ENCODE measurements at places on chromosomes 3 and 15.

DNA sequence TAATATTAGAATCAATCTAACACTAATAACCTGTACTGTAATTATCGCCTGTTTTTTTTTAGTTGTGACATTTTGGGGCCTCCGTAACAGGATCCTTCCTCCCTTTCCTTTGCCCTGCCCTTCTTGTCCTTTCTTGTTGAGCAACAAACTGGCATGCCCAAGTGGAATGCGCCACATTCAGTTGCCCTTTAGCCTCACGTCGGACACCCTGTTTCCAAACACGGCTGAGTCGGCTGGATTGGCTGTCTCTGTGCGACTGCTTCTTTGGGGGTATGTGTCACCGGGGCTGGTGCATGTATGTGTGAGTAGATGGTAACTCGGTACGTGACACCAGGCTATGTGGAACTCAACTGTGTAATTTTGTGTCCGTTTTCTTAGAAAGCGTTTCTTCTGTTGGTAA, 24.1 kb downstream of the TRAK1 start:
- DNase-seq: no peak

DNA sequence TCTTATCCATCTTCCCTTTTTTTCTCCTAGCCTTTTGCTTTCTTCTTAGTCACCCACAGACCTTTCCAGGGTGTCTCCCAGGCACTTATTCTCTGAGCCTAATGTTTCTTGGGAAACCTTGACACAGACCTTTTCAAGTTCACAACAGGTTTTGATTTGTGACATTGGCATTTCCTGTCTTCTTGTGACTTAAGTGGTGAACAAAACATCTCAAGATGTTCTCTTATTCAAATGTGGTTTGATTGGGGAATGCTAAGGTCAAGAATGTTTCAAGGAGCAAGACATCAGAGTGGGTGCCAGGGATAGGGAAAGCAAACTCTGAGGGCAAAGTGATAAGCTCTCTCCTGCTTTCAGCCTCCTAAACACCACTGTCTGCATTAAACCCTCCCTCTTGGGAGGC, 68.2 kb upstream of the GSK3B start:
- DNase-seq: peak; percentile 95

DNA sequence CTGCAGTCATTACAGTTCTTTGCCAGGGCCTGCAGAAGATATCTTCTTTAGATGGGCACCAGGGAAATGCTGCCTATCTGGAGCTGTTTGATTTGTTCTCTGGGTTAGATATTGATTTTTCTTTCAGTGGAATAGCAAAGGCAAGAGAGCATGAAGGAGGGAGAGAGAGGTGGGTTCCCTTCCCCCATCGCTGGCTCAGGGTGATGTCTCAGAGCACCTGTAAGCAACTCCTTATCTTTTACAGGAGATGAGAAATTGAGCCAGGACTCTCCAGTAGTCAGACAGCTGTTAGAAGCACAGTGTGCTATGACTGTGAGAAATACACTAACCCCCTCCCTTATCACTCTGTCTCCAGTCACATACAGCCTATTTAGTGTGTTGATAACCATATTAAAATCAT, 89.3 kb upstream of the SLC24A5 start:
- DNase-seq: no peak

DNA sequence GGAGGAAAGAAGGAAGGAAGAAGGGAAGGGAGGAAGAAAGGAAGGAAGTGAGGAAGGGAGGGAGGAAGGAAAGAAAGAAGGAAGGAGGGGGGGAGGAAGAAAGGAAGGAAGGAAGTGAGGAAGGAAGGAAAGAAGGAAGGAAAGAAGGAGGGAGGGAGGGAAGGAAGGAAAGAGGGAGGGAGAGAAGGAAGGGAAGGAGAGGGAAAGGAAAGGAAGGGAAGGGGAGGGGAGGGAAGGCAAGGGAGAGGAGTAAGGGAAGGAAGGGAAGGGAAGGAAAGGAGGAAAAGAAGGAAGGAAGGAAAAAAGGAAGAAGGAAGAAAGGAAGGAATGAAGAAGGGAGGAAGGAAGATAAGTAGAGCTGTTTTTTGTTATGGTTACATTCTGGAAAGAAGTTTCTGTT, 141.2 kb downstream of the LRRC3B start:
- DNase-seq: no peak

GRCh38 chr15:79496838-79497237, 64.7 kb downstream of the MINAR1 start:
- no peak for DNase-seq

GRCh38 chr3:156148345-156148945, 28.1 kb downstream of the KCNAB1 start:
- no peak for DNase-seq

- DNase-seq: peak; percentile 81
These were observed 90.5 kb downstream of the LPP start for GRCh38 chr3:188244395-188244861.

GRCh38 chr3:160768031-160768430, 12.0 kb downstream of the PPM1L start:
- DNase-seq: no peak

DNA sequence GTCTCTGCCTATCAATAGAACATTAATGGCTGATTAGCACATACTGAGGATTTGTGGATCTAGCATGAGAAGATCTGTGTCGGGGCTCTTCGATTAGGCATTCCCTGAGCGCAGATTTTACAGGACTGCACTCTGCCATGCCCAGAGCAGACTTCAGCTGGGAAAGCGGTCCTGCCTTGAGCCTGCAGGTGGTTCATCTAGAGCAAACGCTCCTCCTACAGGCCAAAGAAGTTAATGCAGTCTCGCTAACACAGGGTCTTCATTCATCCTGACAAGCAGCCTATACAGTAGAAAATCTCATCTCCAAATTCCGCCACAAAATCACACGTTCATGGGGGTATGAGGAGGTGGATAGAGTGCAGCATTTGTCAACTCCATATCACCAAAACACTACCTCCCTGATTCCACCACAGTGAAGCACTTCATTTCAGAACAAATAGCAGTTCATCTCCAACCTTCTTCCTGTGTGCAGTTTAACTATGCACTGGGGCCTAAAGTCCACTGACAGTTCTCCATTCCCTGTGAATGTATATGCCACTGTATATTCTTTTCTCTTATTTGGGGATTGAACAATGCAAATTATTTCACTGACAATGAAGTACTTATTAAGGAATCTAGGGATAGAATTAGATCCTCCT, 405.8 kb downstream of the IGSF11 start:
- peak; percentile 19 for DNase-seq

GRCh38 chr15:39310633-39311032, 270.2 kb upstream of the THBS1 start:
- peak; percentile 32 for DNase-seq

- peak; percentile 20 for DNase-seq
These were observed 33.3 kb downstream of the ZNF609 start for GRCh38 chr15:64493641-64494040.

- peak; percentile 84 for DNase-seq
These were observed 33.5 kb upstream of the PTPN23 start for GRCh38 chr3:47347217-47347801.

DNA sequence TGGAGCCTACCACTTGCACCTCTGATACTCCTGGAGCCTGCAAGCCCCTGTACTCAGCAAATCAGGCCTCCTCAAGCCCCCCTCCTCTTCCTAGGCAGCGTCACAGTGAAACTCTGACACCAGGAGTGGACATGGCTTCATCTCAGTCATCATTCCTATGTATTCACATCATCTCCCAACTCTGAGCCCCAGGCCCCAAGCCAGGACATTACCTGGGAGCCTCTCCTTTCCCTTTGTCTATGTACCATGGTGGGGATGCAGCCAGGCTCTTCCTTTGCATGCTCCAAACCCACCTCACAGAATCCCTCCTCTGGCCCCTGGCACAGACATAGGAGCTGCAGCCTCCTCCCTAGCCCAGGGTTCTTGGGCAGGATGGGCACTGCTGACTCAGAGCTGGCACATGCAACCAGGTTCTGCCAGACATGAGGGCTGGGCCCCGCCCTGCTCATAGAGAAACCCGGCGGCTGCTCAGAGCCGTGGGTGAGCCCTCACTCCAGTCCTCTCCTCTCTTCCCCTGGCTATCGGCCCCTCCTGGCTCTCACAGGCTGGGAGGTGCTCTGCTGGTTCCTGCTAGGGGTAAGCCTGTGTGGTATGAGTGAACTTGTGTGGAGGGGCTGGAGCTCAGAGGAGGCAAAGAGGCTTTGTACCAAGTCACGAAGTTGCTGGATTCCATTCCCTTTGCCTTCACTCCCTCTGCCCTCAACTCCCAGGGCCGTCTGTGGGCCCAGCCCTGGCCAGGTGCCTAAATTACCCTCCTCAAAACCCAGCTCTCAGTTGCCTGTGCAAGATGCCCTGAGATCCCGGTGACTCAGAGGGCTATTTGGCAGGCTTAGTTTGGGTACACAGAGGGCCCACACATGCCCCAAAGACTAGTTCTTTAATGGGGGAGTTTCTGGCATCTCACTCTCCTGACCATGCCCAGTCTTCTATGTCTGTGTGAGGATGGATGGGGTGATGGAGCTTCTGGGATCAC, 1.9 kb upstream of the PLCD1 start:
- DNase-seq: peak; percentile 52

GRCh38 chr3:30435861-30436331, 170.5 kb upstream of the TGFBR2 start:
- peak; percentile 63 for DNase-seq

- peak; percentile 59 for DNase-seq
These were observed 23.9 kb downstream of the EHD4 start for GRCh38 chr15:41948490-41948889.

GRCh38 chr3:188721990-188722389, 449.8 kb upstream of the TPRG1 start:
- DNase-seq: no peak

DNA sequence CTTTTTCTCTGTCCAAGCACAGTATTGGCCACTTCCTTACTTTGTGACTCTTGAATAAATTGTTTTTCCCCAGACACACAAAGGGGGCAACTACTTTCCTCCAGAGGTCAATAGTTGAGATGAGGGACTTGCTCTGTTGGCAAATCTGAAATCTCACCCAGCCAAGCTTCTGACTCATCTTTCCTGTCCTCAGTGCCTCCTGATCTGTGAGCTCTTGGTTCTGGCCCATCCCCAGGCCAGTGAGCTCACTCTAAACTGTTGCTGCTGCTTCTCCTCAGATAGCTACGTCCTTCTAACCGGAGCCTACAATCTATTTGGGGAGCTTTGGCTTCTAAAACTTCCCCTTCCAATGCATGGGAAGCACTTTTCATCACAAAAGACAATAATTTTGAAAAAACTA, 50.0 kb upstream of the NMD3 start:
- peak; percentile 84 for DNase-seq

DNA sequence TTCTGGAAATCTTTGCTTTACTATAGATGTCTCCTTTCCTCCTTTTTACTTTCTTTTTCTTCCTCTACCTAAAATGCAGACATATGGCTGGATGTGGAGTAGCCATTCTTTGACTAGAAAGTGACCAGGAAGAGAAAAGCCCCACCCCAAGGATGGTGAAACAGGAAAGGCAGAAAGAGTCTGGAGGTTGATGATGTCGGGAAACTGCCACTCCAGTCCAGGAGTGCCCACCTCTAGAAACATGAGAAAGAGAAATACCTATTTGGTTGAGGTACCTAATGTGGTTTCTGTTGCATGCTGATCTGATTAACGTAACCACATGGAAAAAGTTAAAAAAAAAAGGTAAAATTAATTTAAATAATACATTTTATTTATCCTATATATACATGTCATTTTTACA, 55.2 kb upstream of the SSR3 start:
- DNase-seq: no peak

DNA sequence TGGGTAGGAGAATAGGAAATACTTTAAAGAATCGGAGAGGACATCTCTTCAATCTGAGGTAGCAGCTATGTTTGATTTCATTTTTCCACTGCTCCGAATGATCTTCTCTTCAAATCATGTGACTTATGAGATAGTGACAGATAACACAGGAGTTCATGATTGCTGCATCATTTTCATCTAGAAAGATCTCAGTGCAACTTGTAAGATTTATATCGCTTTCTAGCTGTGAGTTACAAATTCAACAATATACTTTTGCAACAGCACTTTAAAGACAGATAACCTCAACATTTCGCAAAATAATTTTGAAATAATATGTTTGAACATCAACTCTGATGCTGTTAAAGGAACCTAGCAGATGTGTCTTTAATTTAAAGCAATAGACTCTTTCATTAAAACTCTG, 99.9 kb upstream of the CCDC80 start:
- no peak for DNase-seq

DNA sequence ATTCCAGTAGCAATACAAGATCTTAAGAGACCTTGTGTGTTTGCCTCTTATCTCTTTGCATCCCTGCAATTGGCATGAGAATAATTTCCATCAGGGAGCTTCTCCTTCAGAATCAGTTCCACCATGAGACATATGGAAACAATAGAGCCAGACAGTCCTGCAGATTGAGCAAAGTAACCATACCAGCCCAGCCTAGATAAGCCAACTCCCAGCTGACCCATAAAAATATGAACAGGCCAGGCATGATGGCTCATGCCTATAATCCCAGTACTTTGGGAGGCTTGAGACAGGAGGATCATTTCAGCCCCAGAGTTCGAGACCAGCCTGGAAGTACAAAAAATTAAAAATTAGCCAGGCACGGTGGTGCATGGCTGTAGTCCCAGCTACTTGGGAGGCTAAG, 12.7 kb downstream of the CNTN3 start:
- DNase-seq: no peak

GRCh38 chr3:101146946-101147345, 153.7 kb upstream of the ABI3BP start:
- peak; percentile 23 for DNase-seq

GRCh38 chr3:61333192-61333961, 82.1 kb upstream of the FHIT start:
- DNase-seq: no peak

- no peak for DNase-seq
These were observed 53.7 kb upstream of the FAM174B start for GRCh38 chr15:92709110-92709790.

DNA sequence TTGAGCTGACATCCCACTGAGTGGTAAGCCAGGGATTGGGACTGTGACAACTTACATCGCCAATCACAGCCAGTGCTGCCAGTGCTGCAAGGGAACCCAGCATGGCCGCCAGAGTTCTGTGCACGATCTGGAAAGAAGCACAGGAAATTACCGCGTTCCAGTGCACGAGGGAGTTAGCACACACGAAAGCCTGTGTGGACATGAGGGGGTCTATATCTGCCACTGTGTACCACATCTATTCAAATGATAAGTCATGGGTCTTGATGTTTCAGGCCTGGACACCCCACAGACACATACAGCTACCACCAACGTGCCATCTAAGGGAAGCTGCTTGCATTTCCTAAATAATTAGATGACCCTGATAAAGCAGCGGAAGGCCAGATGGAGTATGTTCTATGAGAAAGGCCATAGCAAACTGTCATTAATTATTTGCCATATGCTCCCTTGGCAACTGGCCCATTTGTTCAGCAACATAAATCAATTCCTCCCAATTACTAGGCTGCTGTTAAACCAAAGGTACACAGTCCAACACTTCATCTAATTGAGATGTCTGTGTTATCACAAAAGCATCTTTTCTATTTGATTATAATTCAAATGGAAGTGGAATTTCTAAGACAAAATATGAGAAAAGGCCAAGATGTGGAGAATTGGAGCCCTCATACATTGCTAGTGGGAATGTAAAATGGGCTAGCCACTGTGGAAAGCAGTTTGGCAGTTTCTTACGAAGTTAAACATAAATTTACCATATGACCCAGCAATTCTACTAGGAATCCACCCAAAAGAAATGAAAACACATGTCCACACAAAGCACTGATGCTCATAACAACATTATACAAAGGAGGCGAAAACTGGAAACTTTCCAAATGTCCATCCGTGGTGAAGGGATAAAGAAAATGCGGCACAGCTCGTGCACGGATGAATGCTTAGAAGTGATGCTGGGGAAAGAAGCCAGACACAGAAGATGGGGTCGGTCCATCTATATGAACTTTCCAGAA, 108.3 kb downstream of the OCA2 start:
- no peak for DNase-seq

GRCh38 chr3:42306499-42306898, 40.5 kb upstream of the CCK start:
- DNase-seq: no peak
